ENCODE measurements at places on chromosomes 16 and 17. TPM values are rescaled to one million over a fixed set of nuclear protein-coding genes. Genes with fewer than 3 reads are reported as not detected.

DNA sequence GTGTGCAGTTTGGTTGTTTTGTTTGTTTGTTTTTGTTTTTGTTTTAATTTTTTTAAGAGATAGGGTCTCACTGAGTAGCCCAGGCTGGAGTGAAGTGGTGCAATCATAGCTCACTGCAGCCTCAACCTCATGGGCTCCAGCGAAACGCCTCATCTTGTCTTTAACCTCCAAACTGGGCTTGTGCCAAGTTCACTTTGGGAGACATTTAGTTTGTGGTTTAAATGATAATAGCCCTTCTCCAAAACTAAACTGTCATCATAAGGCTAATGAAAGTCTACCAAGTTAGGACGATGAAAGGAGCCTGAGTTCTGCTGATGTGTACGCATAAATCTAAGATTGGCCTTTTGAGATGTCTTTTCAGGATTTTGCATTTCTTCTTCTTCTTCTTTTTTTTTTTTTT is 6.5 kb upstream of the CARD14 start:
- H3K27me3 ChIP-seq: no peaks in the 10 kb centered on the region
- no peaks in the 10 kb centered on the region for H3K36me3 ChIP-seq
- no peak overlapping the region for H3K4me3 ChIP-seq
- H3K27ac ChIP-seq: no peak overlapping the region

- H3K36me3 ChIP-seq: no peaks in the 10 kb centered on the region
- H3K27me3 ChIP-seq: no peaks in the 10 kb centered on the region
- no peak overlapping the region for H3K27ac ChIP-seq
- no peak for DNase-seq
- no peak overlapping the region for H3K4me3 ChIP-seq
- H3K4me1 ChIP-seq: no peaks in the 10 kb centered on the region
These were observed 82.2 kb downstream of the CMC2 start for GRCh38 chr16:80924372-80924978.

- H3K27ac ChIP-seq: no peak overlapping the region
- H3K27me3 ChIP-seq: no peaks in the 10 kb centered on the region
- no peaks in the 10 kb centered on the region for H3K4me1 ChIP-seq
- H3K4me3 ChIP-seq: no peak overlapping the region
These were observed 18.6 kb downstream of the SETD6 start for GRCh38 chr16:58533751-58534470.

DNA sequence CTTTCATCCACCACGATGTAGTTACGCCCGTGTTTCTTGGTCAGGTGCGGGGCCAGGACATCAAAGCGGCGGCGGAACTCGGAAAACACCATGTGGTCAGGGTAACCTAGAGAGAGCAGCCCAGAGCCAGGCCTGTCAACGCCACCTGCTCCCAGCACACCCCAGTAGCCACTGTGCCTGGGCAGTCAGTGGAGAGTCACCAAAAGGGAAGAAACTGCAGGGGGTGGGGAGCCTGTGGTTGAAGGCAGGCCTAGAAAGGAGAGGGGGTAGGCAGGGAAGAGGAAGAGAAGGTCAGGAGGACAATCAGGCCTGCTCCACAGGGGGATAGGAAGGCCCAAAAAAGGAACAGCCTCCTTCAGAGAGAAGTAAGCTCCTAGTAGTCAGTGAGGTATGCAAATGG is 64.1 kb downstream of the PIPOX start:
- peaks cover 12% of the 10 kb centered on the region for H3K4me1 ChIP-seq
- peaks cover 69% of the 10 kb centered on the region for H3K36me3 ChIP-seq
- DNase-seq: no peak
- no peak overlapping the region for H3K4me3 ChIP-seq
- H3K27ac ChIP-seq: no peak overlapping the region

GRCh38 chr16:84808826-84809225 is 11.0 kb upstream of the CRISPLD2 start:
- H3K27me3 ChIP-seq: no peaks in the 10 kb centered on the region

DNA sequence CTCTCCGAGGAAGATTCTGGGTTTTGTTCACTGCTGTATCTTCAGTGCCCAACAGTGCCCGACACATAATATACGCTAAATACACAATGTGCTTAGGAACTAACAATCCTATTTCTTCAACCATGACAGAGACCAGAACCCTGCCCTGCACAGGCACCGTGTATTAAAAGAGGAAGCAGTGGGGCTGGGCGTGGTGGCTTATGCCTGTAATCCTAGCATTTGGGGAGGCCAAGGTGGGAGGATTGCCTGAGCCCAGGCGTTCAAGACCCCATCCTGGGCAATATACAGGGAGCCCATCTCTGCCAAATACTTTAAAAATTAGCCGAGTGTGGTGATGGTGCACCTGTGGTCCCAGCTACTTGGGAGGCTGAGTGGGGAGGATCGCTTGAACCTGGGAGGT is 19.3 kb downstream of the ARL2BP start:
- peak overlapping the region; percentile 86 for H3K27ac ChIP-seq
- no peak overlapping the region for H3K4me3 ChIP-seq
- H3K4me1 ChIP-seq: peaks cover 53% of the 10 kb centered on the region
- H3K27me3 ChIP-seq: no peaks in the 10 kb centered on the region
- peak; percentile 45 for DNase-seq

- no peak for DNase-seq
- H3K27me3 ChIP-seq: no peaks in the 10 kb centered on the region
- H3K4me3 ChIP-seq: no peak overlapping the region
- H3K4me1 ChIP-seq: no peaks in the 10 kb centered on the region
- no peak overlapping the region for H3K27ac ChIP-seq
- H3K36me3 ChIP-seq: no peaks in the 10 kb centered on the region
These were observed 188.6 kb downstream of the HAPSTR1 start for GRCh38 chr16:9280069-9280466.

DNA sequence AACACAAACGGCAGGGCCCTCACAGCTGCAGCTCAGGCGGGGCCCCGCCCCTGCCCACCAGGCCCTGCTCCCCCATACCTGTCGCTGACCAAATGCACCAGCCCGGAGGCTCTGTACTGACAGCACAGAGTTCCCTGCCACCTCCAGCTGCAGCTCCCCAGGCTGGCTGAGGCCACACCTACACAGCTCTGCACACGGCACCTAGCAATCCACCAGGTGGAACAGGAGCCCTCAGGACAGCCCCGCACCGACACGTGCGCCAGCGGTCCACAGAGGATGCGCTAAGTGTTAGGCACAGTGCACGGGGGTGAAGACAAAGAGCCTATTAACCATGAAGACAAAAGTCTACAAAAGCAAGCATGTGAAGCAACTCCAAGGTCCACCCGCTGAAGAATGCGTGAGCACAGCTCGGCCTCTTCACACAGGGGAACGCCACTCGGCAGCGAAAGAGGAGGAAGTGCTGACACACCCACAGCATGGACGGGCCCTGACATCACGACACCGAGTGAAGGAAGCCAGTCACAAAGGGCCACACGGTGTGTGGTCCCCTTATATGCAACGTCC is 5.4 kb downstream of the ZCCHC14 start:
- peak overlapping the region; percentile 42 for H3K27ac ChIP-seq
- H3K27me3 ChIP-seq: no peaks in the 10 kb centered on the region
- H3K4me1 ChIP-seq: peaks cover 61% of the 10 kb centered on the region
- DNase-seq: peak; percentile 85

DNA sequence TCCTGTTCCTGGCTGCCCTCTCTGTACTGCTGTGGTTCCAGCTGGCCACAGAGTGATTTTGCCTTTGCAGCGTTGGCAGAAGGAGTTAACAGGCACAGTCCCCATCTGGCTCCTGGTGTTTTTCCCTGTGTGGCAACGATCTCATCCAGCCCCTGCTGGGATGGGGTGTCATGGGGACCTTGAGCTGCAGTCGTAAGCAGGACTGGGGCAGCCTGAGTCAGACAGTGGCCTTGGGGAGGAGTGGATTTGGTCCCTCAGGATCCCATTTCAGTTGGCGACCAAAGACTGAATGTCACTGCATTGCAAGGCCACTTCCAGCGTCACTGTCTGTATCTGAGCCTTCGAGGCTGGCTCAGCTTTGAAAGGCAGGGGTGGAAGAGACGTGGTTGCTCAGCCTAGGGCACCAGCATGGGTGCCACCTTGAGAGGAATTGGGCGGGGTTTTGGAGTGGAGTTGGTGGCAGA is 11.9 kb downstream of the TMEM94 start:
- peaks cover 17% of the 10 kb centered on the region for H3K36me3 ChIP-seq
- H3K4me1 ChIP-seq: peaks cover 8% of the 10 kb centered on the region
- DNase-seq: no peak
- no peak overlapping the region for H3K4me3 ChIP-seq

DNA sequence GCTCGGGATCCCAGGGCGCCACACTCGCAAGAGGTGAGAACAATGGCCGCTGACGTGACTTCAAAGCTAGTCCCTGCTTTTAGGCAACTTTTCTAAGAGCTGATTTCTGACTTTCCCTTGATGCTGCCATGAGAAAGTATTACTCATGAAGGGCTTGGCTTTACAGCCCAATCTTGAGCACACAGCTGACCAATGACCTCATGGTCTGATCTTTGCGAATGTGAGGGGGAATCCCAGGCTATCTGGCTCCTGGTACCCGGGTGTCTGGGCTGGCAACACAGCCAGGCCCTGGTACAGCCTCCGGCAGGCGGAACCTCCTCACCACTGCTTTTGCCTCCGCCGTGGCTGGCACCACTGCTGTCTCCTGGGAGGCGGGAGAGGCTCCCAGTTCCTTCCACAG is 17.5 kb downstream of the NDUFAF8 start:
- H3K36me3 ChIP-seq: peaks cover 51% of the 10 kb centered on the region
- no peaks in the 10 kb centered on the region for H3K27me3 ChIP-seq
- H3K4me1 ChIP-seq: peaks cover 14% of the 10 kb centered on the region
- no peak overlapping the region for H3K4me3 ChIP-seq
- no peak for DNase-seq
- H3K27ac ChIP-seq: no peak overlapping the region

GRCh38 chr17:48373883-48374282 is 56.1 kb downstream of the SKAP1 start:
- H3K27me3 ChIP-seq: peaks cover 22% of the 10 kb centered on the region
- no peaks in the 10 kb centered on the region for H3K4me1 ChIP-seq
- H3K27ac ChIP-seq: no peak overlapping the region
- no peak overlapping the region for H3K4me3 ChIP-seq

GRCh38 chr16:84618581-84619460 is 943 bp upstream of the COTL1 start:
- H3K36me3 ChIP-seq: no peaks in the 10 kb centered on the region
- no peak overlapping the region for H3K4me3 ChIP-seq
- peaks cover 12% of the 10 kb centered on the region for H3K4me1 ChIP-seq
- H3K27me3 ChIP-seq: no peaks in the 10 kb centered on the region
- DNase-seq: no peak

- DNase-seq: peak; percentile 66
- peaks cover 44% of the 10 kb centered on the region for H3K4me1 ChIP-seq
- H3K4me3 ChIP-seq: no peak overlapping the region
- no peaks in the 10 kb centered on the region for H3K36me3 ChIP-seq
- H3K27me3 ChIP-seq: no peaks in the 10 kb centered on the region
These were observed 89.3 kb downstream of the SMG6 start for GRCh38 chr17:2214047-2214928.

- no peaks in the 10 kb centered on the region for H3K36me3 ChIP-seq
- no peak overlapping the region for H3K27ac ChIP-seq
- DNase-seq: no peak
These were observed 62.7 kb upstream of the ADORA2B start for GRCh38 chr17:15882058-15882720.

DNA sequence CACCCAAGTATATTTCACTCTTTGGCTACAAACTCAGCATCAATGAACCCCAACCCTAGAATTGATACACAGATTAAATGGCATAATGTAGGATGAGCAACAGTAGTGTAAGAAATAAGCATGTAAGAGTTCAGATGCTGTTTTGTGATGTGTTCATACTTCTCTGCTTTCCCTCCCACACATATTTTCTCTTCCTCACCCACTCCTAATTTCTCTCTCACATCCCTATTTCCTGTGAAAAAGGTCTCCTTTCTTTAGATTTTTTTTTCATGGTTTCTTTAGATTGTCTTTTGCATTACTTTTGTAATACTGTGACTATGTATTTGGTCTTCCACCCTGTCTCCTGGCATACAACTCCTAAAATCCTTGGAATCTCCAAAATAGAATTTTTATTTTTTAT is 21.7 kb downstream of the CREBBP start:
- DNase-seq: no peak
- H3K4me1 ChIP-seq: peaks cover 81% of the 10 kb centered on the region
- H3K36me3 ChIP-seq: no peaks in the 10 kb centered on the region
- no peaks in the 10 kb centered on the region for H3K27me3 ChIP-seq

DNA sequence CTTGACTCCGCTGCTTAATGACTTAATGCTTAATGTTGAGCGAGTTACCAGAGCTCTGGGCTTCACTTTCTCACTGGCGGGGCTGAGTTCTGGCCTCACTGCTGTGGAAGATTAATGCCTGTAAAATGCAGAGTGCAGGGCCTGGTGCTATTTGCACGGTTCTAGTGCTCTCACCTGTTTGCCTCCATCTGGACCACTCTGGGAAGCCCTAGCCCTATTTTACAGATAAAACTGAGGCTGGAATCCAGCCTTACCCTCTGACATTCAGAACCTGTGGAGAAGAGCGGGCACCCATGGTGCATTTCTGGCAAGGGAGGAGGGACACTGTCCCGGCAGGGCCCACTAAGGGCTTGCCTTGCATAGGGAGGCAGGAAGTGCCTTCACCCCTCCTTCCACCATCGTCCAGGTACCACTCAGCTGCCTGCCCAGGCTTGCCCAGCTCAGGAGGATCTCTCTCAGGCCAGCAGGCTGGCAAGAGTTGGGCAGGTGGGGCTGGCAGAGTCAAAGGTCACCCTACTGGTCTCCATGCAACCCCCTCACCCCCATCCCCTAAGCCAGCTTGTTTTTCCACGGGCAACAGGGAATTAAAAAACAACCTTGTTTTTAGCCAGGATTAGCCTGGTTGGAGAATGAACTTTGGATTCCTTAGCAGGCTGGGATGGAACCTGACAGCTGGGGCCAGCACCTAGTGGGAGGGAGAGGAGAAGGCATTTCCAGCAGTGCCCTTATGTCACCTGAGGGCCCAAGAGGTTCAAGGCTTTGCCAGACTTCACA is 4.1 kb upstream of the UBALD1 start:
- H3K4me3 ChIP-seq: no peak overlapping the region
- no peak for DNase-seq
- H3K36me3 ChIP-seq: no peaks in the 10 kb centered on the region

DNA sequence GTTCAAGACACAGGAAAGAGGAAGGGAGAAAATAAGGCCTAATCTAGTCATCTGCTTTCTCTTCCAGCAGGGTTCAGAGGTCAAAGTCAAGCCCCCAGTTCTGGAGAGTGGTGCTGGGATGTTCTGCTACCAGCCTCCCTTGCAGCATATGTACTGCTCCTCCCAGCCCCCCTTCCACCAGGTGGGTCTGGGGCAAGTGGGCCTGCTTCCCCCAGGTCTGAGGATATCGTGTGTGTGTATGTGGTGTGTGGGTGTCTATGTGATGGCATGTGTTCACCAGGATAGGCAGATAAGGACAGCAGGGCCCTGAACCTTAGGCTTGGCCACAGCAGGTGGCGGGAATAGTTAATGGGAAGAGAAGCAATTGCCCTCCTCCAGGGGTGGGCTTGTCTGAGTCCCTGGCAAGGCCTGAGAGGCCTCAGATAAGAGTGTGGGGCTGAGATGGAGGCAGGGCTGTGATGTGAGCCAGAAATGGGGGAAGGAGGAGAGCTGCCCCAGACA is 21.1 kb downstream of the FOXN1 start:
- no peaks in the 10 kb centered on the region for H3K27me3 ChIP-seq
- no peak for DNase-seq
- no peaks in the 10 kb centered on the region for H3K36me3 ChIP-seq
- no peak overlapping the region for H3K4me3 ChIP-seq

STARD3 gene
- total RNA-seq: 78.2 TPM

SECTM1 gene
- total RNA-seq: 26.4 TPM

SLC35G6 gene
- not detected for total RNA-seq

SYNGR3 gene
- total RNA-seq: 0.61 TPM
